Activated naive CD4-positive, alpha-beta T cell treated with anti-CD3 and anti-CD28 coated beads for 36 hours (primary cell): ENCODE measurements at places on chromosomes 1 and 21. TPM values are rescaled to one million over a fixed set of nuclear protein-coding genes. Genes with fewer than 3 reads are reported as not detected.

- DNase-seq: no peak
Observed at GRCh38 chr1:183385340-183386144, 32.6 kb downstream of the NMNAT2 start.

GRCh38 chr21:21019681-21020080 lies 21.5 kb downstream of the NCAM2 start:
- DNase-seq: no peak

- DNase-seq: no peak
Observed at GRCh38 chr1:15616373-15617172, 685 bp upstream of the DDI2 start.

- DNase-seq: no peak
Observed at GRCh38 chr1:223068900-223069665, 74.0 kb downstream of the TLR5 start.

Gene UTS2
- not detected for total RNA-seq
